ENCODE measurements at places on chromosomes 5 and 9.

- no peak for DNase-seq
Measured at GRCh38 chr5:39783756-39784421, 359.1 kb upstream of the DAB2 start.

GRCh38 chr5:180080486-180081280 lies 9.1 kb upstream of the RNF130 start:
- no peak for DNase-seq

DNA sequence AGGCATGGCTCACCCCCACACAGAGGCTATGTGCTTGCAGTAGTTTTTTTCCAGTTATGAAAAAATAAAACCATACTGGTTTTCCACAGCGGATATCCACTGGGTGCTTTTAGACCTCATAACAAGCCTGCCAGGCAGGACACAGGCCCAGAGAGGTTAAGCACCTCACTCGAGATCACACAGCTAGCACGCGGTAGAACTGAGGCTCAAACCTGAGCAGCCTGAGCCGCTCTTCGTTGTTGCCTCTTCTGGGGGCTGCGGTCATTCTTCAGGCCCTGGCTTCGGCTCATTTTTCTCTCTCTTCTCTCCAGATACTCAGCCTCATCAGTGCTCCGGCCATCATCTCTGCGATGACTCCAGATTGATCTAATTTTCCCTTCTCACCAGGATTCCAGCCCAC lies 196.0 kb downstream of the TTLL11 start:
- no peak for DNase-seq

DNA sequence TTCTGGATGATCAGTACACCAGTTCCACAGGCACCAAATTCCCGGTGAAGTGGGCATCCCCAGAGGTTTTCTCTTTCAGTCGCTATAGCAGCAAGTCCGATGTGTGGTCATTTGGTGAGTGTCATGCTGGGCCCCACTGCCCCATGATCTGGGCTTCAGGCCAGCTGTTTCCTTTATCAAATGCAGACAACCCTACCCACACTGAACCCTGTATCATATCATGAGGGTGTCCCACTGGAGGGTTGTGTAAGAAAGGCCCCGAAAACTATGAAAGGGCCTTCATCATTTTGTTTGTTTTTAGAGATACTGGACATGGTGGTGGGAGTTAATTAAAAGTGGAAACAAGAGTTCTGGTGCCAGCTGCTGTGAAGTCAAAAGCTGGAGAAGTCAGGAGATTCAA lies 20.0 kb upstream of the CYFIP2 start:
- no peak for DNase-seq

- no peak for DNase-seq
Measured at GRCh38 chr9:128214571-128215490, 11.7 kb downstream of the DNM1 start.

DNA sequence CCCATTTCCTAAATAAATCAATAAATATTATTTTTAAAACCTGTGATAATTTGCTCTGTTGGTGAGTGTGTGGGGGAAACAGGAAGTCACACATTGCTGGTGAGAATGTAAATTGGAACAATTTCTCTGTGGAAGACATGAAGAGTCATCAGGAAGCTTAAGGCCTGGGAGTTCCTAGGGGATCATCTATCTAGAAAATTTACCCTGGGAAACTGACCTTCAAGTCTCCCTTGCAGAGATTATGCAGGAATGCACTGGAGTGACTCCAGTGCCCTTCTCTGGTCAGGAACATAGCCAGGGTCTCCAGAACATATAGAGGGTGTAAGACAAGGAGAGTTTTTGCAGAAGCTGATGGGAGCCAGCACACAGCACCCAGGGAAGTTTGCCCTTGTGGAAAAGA lies 13.0 kb upstream of the GCNT1 start:
- no peak for DNase-seq

GRCh38 chr9:24245988-24246387 lies 299.7 kb downstream of the IZUMO3 start:
- DNase-seq, result no peak

GRCh38 chr5:58834242-58835225 lies 251.7 kb downstream of the RAB3C start:
- DNase-seq, result no peak

- peak; percentile 59 for DNase-seq
Measured at GRCh38 chr5:79235634-79236361, at the start of gene JMY. JMY (plus strand) TSS chr5:79236131; CDS start chr5:79236651, 520 bp downstream.
